ENCODE measurements at places on chromosomes 3 and 15.

DNA sequence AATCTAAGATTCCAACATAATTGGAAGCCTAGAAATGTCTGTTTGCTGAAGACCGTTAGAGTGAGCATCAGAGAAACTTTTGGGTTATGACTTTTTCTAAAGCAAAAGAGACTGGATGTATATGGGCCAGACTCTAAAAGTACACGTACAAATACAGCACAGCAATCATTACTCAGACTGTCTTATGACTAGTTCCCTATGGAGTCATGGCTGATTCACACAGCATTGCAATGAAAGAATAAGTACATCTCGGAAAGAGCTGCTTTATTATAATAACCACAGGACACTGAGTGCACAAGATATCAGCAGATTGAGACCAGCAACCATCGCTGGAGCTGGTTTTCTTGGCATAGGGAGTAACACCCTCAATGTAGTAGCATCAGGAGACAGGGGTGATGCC is 618.6 kb downstream of the NLGN1 start:
- DNase-seq: no peak

GRCh38 chr3:32841867-32842470 is 24.2 kb downstream of the TRIM71 start:
- no peak for DNase-seq

DNA sequence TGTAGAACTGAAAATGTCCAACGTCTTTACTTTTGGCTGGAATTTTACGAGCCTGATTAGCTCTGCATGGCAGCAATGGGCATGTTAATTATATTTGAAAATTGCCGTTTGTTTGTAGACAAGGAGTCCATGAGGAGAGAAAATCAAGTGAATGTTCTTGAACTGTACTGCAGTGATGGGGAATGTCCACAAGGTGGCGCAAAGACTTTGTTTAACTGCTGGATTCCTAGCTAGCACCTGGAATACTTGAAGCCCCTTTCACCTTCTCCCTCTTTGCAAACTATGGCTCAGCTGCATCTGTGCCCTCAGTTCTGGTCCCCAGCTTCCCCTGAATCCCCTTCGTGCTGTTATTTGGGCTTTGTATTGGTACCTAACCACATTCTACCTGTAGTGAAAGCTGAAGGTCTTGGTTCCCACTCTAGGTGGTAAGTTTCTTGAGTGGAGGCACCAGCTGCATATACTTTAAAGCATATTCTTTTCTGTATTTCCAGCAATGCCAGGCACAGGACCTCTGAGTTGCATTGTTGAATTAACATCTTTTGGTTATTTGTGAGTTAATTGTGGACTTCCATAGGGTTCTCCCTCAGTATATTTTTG is 25.3 kb downstream of the EXOG start:
- DNase-seq: peak; percentile 59

- no peak for DNase-seq
Observed at GRCh38 chr3:194632809-194633348, 340 bp downstream of the TMEM44 start.

GRCh38 chr15:92112180-92112579 is 258.7 kb downstream of the SLCO3A1 start:
- no peak for DNase-seq

- DNase-seq: no peak
Observed at GRCh38 chr3:30826531-30826942, 67.9 kb downstream of the GADL1 start.

DNA sequence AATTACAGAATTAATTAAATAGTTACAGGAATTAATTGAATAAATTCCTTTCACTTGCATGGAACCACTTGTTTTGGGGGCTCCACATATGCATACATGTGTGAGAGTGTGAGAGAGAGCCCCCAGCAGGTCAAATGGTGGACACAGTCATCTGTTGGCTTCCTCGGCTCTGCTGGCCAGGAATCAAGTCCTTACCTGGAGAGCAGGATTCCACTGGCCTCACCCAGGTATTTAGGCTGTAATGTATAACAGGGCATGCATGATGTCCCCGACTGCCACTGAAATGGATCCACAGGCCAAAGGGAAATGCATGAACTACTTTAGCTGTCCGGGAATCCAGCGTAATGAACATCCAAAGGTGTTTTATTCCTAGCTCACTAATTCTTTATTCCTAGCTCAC is 139.7 kb upstream of the SMAD3 start:
- DNase-seq: no peak

DNA sequence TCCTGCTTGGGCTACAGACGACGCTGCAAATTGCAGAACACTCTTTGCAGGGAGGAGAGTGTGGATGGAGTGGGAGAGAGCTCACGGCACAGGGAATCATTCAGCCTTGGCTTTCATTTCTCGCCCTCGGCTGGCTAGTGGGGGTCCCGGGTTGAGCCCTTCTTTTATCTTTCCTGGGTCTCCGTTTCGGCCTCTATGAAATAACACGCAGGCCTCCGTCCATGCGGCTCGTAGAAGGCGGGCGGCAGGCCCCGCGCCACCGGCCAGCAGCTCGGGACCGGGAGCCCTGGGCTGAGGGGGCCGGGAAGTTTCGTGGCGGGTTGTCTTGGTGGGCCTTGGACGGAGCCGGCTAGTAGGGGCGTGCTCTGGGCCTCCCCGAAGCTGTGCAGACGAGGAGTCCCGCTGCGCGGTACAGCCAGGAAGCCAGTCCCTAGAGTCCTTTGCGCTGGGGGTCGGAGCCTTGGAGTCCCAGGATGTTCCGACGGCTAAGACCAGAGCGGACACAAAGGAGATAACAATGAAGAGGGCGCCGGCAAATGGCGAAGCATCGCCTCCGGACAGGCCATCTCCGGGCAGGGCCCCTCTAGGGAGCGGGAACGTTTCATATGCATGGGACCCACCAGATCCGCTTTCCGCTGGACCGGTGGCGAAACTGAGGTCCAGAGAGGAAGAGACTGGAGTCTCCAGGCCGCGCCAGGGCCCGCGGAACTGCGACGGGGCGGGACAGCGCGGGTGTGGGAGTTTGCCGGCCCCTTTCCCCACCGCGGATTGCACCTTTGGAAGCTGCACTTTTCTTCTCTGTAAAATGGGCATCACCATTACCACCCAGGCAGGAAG is 4.3 kb downstream of the RNU6-1 start:
- no peak for DNase-seq

GRCh38 chr3:53144862-53145712 is 14.9 kb upstream of the RFT1 start:
- DNase-seq: no peak

GRCh38 chr3:142597906-142598305 is 1.7 kb downstream of the PLS1 start:
- DNase-seq: no peak

DNA sequence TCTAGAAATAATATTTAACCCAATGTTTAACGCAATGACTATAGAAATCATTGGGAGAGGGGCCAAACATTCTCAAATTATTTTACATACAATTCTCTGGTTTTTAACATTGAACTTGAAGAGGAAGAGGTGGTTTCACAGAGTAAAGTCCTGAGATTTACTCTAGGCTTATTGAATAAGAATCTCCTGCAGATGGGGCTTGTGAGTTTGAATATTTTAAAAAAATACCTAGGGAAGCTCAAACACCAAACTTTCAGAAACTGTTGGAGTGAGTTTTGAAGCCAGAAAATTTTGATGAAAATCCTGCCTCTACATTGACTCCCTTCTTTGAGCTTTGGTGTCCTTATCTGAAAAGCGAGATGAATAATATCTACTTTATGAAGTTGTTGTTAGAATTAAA is 906.6 kb downstream of the TUSC7 start:
- DNase-seq: no peak

DNA sequence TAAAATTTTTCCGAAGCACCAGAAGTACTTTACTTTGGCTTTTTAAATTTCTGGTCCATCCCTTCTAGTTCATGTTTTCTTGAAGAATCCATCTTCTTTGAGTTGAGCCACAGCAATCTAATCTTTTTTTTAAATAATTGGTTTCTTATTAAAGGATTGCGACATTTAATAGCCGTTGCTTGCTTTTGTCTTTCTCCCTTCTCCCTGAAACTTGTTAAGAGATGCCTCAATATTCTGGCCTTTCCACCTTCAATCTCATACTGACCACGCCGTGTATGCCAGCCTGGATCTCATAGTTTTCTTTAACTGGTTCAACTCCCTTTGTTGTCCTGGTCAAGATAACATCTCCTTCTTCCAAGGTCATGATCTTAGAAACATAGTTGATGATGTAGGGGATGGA is 18.4 kb upstream of the RPLP1 start:
- DNase-seq: no peak

DNA sequence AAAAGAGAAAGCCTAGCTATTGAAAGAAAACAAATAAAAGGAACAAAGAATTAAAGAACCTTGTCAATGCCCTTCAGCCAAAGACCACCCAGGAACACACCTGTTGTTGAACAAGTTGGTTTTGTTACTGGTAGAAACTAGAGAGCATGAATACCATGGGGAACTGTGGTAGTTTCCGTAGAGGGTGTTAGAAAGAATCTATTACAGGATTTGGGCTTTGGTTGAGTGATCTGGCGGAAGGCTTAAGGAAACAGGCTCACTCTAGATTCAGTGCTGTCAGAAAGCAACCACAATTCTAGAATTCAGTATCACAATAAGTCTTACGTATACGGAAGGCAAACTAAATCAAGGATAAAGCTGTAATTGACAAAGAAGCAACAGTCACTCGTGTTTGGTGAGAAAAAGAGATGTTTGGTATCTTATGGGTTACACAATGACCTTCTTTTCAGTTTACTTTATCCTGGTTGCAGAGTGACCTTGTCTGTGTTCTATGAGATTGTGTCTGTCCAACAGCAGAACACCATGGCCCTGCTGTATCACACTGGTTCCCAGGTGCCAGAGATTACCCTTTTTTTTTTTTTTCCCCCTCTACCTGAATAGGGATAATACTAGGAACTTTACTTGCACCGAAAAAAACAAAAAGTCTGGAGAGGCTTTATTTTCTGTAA is 265.9 kb downstream of the SHQ1 start:
- DNase-seq: no peak

- DNase-seq: no peak
Observed at GRCh38 chr3:126609909-126610308, 45.0 kb downstream of the TXNRD3 start.

DNA sequence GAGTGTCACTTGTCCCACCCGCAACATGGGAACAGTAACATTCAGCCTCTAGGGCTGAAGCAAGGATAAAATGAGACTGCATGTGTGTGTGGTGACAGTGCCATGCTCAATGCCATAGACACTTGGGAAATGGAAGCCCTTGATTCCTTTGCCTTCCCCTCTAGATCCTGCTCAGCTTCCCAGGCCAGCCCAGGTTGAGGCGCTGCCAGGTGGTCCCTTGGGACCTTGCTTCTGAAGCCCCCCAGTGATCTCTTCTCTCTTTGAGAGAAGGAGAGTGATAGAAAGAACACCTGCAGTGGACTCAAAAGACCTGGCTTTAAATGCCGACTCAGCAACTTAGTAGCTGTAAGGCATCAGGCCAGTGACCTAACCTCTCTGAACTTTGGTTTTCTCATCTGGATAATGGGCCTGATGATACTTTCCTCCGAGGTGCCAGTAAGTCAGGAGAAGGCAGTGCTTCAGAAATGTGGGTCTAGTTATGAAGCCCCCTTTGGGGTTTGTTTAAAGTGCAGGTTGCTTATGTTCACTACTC is 144.5 kb downstream of the RPLP1 start:
- no peak for DNase-seq

DNA sequence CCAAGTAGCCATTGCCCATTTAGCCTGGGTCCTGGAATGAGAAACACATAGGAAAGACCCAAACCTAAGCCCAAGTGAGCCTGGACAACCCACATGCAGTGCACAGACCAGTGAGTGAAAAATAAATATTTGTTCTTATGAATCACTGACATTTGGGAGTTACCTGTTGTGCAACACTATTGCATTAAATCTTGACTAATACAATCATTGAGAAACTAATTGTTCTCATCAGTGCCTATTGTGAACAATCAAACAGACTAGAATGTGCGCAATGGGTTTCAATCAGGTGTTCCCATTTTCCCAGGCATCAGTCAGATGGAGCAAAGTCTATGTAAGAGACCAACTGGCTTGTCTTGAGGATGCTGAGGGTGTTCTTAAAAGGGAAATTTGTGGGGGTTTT is 54.7 kb upstream of the CNOT10 start:
- no peak for DNase-seq
